ENCODE measurements at places on chromosomes 5 and 9.

GRCh38 chr9:111298111-111298510 is 31.9 kb downstream of the OR2K2 start:
- no peak for DNase-seq

DNA sequence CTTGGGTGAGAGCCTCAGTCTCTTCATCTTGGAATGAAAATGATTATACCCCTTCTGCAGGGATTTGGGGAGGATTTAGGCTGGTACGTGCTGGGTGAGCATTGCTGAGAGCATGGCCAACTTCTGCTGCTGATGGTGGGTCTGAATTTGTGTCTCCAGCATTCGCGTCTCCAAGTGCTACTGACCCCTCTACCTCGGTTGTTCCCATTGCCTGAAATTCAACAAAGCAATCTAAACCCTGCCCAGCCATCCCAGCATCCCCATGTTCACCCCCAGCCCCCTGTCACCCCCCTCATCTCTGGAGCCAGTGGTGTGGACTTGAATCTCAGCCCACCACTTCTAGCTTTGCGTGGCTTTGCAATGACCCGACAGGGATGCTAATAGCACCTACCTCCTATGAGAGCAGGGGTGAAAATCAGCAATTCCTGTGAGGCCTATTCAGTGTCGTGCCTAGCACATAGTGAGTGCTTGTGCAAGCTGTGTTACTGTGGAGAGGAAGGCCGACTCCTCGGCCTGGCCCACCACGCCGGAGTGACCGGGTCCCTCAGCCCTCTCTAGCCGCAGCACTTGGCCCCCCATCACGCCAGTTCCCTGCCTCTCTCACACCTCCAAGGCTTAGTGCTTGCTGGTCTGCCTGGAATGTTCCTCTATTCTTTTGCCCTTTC is 43.4 kb upstream of the SH3PXD2B start:
- no peak for DNase-seq

GRCh38 chr9:114456929-114457328 is 48.3 kb downstream of the WHRN start:
- DNase-seq, result no peak

DNA sequence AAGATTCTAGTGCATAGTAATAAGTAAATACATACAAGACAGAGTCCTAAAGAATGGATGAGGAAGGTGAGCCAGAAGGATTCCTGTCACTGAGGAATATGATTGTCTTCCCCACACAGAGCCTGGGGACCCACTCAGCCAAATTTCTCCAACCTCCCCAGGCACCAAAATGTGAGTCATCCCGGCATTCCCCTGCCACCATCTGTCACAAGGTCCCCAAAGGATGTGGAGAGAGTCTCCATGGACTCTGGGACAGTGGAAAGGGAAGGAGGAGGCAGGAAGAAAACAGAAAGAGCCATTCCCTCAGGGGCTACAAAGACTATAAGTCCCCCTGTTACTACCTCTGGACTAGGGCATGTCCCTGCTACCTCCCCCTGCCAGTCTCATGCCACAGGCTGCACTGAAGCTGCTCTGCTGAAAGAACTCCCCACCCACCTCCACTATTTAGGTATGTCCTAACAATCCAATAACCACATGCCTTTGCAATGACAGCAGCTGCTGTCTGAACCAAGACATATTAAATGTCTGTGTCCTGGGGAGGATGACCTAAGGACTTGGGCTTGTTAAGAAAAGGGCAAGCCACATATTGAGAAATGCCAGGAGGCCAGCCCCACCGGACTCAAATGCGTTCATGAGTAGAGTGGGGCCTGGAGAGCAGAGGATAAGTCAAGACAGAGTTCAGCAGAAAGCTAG is 10.7 kb upstream of the OR5C1 start:
- DNase-seq, result no peak

DNA sequence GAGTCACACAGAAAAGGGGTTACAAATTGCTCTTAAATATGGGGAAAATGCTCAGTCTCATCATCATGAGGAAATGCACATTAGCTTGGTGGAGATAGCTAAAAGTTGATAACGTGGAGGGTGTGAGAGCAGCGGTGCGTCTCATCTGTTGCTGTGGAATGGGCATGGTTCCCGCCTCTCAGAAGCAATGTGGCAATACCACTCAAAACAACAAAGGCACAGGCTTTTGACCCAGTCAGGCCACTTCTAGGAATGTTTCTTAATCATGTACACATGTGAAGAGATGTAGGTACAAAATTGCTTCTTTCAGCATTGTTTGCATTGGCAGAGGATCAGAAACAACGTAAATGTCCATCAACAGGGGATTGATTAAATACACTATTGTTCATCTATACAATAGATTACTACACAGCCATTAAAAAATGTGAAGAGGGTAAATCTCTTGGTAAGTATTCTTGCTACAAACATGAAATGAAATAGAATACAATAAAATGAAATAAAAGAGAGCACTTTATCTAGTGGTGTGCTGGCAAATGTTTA is 212.6 kb upstream of the MSX2 start:
- no peak for DNase-seq

DNA sequence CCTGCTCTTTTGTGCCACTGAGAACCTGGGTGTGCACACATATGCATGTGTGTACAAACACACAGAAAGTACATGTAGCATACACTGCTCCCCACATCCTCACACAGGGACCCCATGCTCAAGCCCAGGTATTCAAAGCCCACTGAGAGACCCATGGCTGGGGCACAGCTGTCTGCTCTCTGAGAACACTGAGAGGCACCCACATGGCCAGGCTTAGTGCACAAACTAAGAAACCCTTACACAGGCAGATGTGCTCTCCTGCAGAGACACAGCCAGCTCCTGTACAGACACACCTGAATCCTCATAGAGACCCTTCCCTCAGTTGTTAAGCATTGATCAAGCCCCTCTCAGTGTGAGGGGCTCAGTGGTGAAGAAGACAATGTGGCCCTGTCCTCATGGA is 92.5 kb downstream of the CACNA1B start:
- no peak for DNase-seq

- no peak for DNase-seq
Observed at GRCh38 chr9:800591-801150, 40.8 kb upstream of the DMRT1 start.

GRCh38 chr5:168822248-168822744 is 243.1 kb upstream of the PANK3 start:
- DNase-seq, result no peak

- no peak for DNase-seq
Observed at GRCh38 chr9:89425921-89426383, 72.0 kb downstream of the SEMA4D start.

GRCh38 chr9:37422289-37423104 is at the start of gene GRHPR:
TSS of gene GRHPR (plus strand) at chr9:37422696. CDS start at chr9:37422751, 55 bp downstream.
- DNase-seq, result peak; percentile 39

DNA sequence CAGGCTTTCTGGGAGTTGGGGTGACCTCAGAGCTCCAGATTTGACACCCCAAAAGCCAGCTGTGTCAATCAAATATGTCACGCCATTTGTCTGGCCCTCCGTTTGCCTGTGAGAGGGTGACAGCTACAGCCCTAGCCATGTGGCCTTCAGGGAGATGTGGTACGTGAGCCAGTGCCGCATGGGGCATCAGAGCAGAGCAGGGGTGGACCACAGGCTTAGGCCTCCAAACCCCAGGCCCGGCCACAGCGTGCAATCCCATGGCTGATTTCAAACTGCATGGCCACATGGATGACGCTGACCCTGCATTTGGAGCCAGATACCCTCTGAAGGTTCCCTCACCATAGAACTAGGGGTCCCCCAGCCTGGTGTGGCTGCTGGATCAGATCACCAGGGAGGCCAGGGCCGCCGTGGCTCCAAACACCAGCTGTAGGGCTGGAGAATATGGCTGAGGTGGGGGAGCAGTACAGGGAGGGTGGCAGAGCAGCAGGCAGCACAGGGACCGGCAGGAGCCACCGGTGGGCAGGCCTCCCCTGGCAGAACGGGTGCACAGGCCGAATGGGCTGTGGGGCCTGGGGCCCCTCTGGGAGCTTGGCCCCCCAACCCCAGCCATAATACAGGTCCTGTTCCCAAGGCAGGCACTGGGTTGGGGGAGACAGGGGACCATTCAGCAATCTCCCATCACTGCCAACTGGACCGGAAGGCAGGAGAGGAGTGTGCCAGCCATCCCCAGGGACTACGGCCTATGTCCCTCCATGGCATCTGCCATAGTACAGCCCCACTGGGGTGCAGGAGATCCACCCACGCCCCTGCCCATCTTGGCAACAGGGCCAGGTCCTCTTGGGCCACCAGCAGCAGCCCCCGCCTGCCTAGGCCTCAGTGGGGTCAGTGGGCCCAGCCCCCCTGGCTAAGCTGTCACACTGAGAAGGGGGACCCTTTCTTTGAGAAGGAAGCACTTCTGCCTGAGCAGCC is 1.5 kb downstream of the SAPCD2 start:
- no peak for DNase-seq

All from DMS 273 treated with DMSO at 0.1 percent for 48 hours (cell line).